NCI-H1417 treated with DMSO at 0.1 percent for 48 hours (cell line): ENCODE measurements at places on chromosomes 2 and 18.

DNA sequence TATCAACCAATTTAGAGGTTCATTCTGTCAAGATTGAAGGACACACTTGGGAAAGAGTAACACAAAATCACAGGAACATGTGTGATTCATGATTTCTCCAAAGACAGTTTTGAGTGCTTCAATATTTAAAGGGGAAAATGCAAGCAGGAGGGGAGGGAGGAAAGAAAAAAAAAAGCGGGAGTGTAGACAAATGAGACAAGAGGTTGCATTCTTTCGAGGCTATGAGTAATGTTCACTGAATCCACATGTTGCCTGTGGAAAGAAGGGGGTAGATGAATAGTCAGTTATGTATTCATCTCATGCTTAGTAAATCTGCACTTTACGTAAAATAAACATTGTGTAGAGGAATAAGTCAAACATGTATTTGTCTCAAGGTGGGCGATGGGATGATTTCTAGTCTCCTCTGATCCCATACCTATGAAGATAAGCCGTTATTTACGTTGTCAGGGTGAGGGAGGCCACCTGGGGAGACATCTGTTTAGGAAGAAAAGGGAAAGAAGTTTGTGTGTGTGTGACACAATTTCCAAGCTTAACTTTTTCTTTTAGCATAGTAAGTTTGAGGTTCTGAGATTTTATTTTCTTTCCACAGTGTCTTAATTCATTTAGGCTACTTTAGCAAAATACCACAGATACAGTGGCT, 211.0 kb upstream of the ZC3H15 start:
- no peak for DNase-seq

DNA sequence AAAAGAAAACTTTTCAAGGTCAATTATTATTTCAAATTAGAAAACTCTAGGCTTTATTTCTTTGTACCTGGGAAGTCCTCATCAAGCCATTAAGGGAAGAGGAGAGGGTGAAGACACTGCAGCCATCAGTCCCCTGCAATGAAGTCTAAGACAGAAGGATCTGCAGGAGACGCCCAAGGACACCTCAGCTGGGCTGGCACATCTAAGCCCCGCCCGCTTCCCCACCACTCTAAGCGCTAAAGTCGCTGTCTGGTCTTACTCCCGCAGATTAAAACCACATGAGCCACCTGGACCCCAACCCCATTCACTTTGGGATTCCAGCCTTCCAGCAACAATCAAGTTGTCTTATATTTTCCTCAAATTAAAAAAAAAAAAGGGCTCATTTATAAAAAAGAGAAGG, 104.4 kb downstream of the AFF3 start:
- DNase-seq = no peak

DNA sequence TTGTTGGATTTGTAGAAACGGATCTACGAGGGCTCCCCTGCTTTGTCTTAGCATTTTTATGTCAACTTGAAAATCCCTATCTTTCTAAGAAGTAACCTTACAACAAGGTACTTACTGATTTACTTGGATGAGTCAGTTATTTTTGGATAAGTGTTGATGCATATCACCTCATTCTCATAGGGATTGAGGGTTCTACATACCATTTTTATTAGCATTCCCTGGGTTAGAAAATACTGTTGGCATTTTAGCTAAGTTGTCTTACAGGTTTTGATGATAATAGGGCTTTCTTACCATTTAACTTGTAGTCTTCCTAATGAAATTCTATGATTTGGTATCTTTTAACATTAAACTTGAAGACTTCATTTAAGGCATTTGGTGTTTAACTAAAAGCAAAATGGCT, 125.2 kb downstream of the UBE2E3 start:
- DNase-seq = no peak

- no peak for DNase-seq
Observed at GRCh38 chr2:150977296-150977695, 284.4 kb downstream of the RBM43 start.

DNA sequence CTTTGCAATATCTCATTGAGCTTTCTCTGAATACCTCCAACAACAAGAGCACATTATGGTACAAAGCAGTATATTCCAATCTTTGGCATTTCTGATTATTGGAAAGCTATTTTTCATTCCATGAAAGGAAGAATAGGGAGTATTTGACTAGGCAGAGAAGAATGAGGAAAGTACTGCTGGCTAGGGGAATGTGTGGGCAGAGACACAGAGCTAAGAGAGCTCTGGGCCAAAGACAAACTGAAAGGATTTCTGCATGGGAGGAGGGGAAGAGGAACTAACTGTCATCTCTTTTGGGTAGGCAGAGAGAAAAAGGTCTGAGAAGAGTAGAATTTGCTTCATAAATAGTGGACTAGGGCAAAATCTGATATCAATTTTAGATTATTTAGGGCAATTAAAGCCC, 150.8 kb downstream of the CCDC85A start:
- no peak for DNase-seq

GRCh38 chr2:128941751-128942150, 623.1 kb upstream of the HS6ST1 start:
- DNase-seq = no peak

GRCh38 chr2:100742277-100743254, 77.4 kb upstream of the NPAS2 start:
- no peak for DNase-seq

DNA sequence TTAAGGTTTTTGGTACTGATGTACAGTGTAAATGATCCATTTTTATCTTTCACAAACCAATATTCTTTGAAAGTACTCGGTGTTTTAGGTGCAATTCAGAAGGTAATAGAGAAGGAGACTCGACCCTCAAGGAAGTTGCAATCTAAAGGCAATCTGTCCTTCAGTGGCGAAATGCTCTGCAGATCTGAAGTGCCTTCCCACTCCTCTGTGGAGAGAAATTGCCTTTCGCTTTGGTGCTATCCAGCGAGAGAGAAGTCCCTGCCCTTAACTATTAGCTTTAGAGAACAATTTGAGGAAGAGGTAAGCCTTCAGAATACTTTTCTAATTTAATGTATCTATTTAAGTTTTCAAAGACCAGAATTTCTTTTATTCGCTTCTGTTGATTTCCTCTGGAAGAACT, 371.8 kb upstream of the FANCL start:
- no peak for DNase-seq

DNA sequence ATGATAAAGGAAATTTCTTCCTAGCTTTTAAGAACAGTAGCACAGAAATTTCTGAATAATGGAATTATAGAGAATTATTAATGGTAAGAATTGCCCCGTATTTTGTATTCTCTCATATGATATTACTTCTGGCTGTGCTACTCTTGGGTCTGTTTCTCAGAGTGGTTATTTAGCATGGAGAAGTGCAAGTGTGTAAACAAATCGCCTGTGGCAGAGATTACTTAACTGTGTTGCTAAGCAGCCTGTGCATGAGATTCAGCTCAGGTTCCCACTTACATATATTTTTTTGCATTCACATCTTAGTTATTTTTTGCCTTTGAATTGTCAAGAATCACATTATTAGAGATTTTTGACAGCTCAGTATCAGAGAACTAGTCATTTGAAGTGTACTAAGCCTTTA, 80.1 kb upstream of the NFATC1 start:
- DNase-seq = peak; percentile 81

- DNase-seq = no peak
Observed at GRCh38 chr18:8288472-8289195, 320.6 kb upstream of the RAB12 start.

DNA sequence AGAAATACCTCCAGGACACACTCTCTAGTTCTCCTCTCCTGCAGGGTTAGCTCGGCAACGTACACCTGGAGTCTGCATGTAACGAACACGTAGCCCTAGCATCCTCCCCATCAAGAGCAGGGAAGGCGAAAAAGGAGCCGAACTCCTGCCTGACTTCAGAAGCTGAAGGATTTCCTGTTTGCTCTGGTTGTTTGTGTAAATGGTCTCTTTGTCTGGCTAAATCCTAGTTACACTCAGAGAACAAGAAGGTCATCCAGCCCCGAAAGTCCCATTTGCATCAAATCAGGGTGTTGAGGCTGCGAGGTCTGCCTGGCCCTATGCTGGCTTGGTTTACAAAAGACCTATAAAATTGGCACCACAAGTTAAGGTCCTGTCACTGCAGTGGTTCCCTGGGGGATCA, 66.4 kb upstream of the POMC start:
- DNase-seq = no peak

GRCh38 chr2:227163998-227164762, at the start of the genes COL4A3 and COL4A4:
Gene COL4A3 (plus strand): TSS chr2:227164624. CDS start chr2:227164727, 103 bp downstream.
Gene COL4A4 (minus strand): TSS chr2:227164205. CDS start chr2:227147483, 16,722 bp downstream.
- DNase-seq = no peak

- DNase-seq = no peak
Observed at GRCh38 chr2:226669249-226669648, 130.4 kb downstream of the IRS1 start.

DNA sequence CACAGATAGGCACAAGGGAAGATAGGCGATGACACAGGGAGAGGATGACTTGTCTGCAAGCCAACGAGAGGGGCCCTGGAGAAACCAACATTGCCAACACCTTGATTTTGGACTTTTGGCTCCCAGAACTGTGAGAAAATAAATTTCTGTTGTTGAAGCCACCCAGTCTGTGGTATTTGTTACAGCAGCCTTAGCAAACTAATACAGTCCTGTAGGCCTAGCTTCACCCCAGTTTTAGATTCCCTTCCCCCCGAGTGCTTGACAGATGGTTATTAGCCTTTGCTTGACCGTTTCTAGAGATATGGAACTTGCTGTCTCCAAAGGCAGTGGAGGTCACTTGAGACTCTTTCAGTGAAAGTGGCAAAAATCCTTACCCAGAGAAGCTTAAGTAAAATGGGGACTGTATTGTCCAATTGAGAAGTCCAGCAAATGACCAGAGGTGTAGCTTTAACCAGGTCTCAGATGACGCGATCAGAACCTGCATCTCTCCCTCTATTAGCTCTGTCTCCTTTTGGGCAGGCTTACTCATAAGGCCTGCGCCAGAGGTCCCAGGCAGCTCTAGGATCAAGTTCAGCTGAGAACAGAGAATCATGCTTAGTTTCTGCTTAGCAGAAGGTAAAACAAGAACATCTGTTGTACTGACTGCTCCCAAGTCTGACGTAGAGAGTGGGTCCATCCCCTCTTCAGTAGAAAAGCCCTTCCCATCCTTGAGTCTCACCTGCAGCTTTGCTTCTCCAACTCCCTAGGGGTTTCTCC, 50.4 kb downstream of the MFSD6 start:
- no peak for DNase-seq
